ENCODE measurements at places on chromosomes 12 and 14.
A peak's percentile ranks its signal among the peaks of the same experiment; 100 is the strongest.

DNA sequence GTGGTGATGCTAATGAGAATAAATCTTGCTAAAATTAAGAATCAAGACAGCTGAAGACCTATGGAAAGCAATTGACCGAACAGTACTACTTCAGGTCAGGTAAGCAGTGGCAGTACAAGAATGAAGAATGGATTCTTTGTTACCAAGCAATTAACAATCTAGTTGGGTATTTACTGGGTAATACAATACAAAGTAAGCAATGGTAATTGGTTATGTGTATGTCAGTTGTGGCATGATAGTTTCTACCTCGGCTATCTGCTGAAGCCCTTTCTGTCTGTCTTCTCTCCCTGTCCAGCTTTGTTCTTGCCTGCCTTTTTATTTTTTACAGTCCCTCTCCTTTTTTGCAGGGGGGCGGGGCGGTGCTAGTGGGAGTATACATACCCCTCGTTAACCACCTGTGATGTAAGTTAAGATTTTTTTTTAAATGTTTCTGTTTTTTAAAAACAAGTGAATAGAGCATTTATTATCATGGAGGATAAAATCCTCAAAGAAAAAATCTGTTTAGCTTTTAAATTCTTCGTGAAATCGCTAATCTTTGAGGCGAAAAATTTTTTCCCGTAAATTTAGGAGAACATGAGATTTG lies 75.9 kb downstream of the RCOR1 start:
- DNase-seq: no peak

GRCh38 chr14:59325906-59326305 lies 137.4 kb downstream of the DAAM1 start:
- DNase-seq: no peak

GRCh38 chr14:76954394-76955190 lies 73.9 kb downstream of the IRF2BPL start:
- DNase-seq: no peak

- peak; percentile 13 for DNase-seq
Measured at GRCh38 chr12:48336564-48336963, 14.2 kb downstream of the ZNF641 start.

GRCh38 chr14:69133206-69134125 lies 19.5 kb downstream of the DCAF5 start:
- DNase-seq: peak; percentile 30

Data from suppressor macrophage treated with lipopolysaccharide for 1 hour (primary cell).